ENCODE measurements at places on chromosomes 7 and 10.
A peak's percentile ranks its signal among the peaks of the same experiment; 100 is the strongest.

DNA sequence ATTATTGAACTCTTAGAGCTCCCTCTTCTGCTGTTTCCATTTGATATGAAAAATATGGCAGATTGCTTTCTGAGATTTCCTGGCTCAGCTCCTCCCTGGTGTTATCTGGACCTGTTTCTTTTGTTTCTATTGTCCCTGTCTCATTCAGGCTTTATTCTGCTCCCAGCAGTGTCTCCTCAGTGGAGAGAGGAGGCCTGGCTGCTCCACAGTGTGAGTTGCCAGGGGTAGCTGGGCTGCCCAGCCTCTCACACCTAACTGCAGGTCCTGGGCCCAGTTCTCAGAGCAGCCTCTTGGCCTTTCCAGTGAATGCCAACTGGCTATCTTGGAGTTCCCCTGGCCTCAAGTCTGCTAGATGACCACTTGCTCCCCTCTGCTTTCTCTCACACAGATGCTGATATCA lies 127.0 kb downstream of the VPS41 start:
- no peak for DNase-seq

GRCh38 chr10:44395902-44396670 lies 11.2 kb upstream of the CXCL12 start:
- no peak for DNase-seq

DNA sequence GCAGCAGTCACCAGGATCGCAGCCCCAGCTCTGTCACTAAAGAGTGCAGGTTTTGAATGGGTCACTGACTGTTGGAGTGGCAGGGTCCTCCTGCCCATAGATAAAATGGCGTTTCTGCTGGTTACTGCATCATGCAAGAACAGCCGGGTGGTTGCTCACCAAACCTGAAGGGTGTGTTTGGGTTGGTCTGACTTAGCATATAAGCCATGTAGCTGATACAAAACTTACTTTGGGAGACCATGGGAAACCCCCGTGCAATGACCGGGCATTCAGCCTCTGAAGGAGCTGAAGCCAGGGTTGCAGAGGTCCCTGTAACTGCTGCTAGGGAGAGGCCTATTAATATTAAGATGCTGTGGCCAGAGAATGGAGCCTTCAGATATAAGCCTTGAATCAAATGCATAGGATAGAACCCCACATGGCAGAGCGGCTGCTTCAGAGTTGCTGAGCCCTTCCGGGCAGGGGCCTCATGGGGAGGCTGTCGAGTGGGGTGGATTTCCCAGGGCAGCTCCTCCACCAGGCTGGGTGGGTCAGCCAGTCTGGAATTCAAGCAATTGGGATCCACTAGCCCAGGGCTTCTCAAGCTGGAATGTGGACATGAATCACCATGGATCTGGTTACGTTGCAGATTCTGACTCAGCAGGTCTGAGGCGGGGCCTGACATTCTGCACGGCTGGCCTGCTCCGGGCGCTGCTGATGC lies 70.9 kb upstream of the CTBP2 start:
- DNase-seq, result no peak

DNA sequence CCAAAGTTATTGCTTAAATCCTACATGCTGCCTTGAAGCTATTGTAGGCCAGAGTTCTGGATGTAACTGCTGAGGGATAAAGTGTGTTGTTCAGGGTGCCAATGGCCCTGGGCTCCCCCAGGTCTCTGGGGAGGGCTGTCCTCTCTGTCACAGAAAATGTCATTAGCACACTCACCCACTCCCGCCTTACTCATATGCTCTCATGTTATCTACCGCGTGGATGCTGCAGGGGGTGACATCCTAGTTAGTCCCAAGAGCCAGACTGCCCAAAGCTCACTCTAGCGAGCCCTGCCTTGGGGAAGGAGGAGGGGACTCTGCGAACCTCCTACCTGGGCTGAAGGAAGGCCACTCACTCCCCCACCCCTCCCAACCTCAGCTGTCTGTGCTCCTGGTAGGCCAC lies 122.5 kb downstream of the FRMD4A start:
- no peak for DNase-seq

GRCh38 chr10:22712956-22713852 lies 1.2 kb downstream of the PIP4K2A start:
- peak; percentile 1 for DNase-seq

GRCh38 chr7:74293577-74293908 lies 4.3 kb downstream of the CLIP2 start:
- no peak for DNase-seq

DNA sequence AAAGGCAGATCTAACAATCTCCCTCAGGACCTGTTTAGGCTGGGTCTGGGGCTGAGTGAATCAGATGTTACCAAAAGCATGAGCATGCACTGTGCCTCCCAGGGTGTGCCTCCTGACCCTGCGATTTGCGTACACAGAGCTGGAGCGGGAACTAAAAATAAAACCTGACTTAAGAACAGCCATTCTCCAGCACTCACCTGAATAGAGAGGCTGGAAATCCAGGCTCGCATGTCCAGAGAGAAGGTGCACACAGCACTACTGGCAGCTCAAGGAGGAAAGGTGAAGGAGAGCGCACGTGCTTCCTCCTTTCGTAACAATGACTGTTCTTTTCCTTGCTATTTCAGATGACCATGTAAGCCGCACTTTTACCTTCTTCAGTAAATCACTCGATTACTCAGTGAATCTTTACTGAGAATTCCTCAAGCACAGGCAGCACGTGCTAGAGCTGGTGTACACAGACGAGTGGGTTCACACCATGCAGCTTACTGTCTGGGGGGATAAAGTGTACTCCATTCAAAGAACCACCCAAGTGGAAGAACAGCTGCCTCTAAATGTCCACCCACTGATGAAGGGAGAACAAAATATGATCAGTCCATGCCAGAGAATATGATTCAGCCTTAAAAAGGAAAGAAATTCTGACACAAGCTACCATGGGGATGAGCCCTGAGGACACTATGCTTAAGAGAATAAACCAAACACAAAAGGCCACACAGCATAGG lies 45.6 kb downstream of the SFMBT2 start:
- DNase-seq, result no peak

DNA sequence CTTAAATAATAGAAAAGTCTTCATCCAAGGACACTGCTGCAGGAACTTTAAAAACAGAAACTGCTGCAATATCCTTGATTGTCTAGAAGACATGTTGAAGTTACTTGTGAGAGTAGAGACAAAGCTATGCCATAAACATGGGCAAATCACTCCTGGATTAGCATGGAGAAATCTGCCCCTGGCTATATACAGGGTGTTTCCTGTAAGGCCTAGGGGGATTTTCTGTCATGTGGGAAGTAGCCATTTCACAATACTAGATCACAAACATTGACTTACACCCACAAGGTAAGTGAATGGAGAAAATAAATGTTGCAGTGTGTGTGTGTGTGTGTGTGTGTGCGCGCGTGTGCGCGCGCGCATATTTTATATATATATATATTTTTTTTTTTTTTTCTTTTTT lies 35.2 kb upstream of the PDK4 start:
- DNase-seq, result no peak

- no peak for DNase-seq
These were observed 1.3 kb downstream of the CAMK2B start for GRCh38 chr7:44324204-44324480.

DNA sequence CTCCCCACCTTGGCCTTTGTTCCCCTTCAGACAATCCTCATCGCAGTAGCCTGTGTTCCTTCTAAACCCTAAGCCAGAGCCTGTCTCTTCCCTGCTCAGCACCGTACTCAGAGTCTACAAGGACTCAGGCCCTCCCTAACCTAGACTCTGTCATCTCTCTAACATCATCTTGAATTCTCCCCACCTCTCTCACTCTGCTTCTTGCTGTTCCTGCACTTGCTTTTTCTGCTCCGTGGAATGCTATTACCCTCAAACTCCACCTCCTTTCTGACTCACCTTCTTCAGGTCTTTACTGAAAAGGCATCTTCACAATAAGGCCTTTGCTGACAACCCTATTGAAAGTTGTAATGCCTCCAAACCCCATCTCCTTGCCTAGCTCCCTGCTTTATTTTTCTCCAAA lies 141.0 kb downstream of the DKK1 start:
- no peak for DNase-seq

GRCh38 chr10:22436526-22436892 lies 91.2 kb downstream of the SPAG6 start:
- no peak for DNase-seq

GRCh38 chr7:113608782-113609181 lies 310.0 kb downstream of the PPP1R3A start:
- DNase-seq, result no peak

- DNase-seq, result no peak
These were observed 129.2 kb downstream of the BAMBI start for GRCh38 chr10:28806488-28806941.

DNA sequence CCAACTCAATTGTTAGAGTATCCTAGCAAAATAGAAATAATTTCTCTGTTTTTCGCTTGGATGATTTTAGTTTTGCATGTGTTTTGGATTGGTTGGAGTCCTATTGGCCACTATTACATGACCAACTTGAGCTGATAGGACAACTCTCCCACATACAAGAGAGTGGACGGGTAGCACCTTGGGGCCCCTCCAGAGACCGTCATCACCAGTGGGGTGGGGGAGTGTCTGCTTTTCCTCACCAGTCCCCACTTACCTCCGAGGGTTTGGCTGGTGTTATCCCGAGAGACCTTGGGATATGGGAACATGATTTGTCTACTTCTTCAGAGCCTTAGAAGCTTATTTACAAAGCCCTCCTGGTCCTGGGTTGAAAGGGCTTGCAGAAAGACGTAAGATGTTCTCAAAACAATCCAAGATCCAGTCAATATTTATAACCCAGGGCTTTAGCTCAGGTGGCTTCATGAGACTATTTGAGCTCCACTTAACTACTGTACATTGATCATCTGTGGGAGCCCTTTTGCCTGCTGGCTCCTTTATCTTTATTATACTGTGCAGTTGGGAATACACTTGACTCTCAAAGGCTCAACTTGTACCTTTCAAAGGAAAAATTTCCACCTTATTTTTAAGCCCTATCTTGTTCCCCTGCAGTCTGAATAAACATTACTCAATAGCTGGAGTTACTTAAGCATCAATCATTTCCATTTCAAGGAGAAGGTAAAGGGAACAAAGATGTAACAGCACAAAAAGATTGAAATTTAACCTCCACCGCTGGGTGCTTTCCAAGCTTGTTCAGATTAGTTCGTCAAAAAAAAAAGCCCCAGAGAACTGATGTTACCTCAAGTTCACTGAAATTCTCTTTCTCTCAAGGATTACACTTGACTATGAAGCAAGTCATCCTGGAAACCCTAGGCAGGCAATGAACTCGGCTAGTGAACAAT lies 119.7 kb downstream of the WDR11 start:
- DNase-seq, result no peak

DNA sequence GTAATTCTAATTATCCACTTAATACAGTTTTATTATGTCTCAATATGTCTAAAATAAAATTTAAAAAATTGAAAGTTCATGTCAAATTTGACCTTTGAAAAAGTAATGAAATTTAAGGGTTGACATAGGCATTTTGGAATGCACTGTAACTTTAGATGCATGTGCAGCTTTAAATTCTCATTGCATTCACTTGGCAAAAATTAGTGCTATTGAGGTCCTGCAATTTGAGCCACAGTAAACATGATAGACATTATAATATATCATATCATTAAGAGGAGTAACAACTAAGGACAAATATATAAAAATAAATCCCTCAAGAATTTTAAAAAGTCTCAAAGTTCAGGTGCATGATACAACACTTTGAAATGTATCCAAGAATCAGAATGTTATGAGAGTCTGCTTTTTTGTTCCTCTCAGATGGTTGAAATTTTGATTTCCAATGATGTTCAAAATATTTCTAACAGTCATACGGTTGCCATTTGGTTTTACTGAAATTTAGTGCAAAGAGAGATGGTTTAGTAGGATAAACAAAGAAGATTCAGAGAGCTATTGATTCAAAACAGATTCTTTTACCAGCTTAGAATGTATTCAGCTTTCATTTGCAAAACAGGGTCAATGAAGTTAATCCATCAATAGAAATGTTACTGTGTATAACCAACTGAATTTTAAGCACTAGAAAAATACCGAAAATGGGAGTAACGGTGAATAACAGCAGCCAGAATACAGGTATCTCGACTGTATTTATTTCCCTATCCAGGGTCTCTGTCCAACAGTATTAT lies 71.8 kb downstream of the SEMA3A start:
- DNase-seq, result no peak

DNA sequence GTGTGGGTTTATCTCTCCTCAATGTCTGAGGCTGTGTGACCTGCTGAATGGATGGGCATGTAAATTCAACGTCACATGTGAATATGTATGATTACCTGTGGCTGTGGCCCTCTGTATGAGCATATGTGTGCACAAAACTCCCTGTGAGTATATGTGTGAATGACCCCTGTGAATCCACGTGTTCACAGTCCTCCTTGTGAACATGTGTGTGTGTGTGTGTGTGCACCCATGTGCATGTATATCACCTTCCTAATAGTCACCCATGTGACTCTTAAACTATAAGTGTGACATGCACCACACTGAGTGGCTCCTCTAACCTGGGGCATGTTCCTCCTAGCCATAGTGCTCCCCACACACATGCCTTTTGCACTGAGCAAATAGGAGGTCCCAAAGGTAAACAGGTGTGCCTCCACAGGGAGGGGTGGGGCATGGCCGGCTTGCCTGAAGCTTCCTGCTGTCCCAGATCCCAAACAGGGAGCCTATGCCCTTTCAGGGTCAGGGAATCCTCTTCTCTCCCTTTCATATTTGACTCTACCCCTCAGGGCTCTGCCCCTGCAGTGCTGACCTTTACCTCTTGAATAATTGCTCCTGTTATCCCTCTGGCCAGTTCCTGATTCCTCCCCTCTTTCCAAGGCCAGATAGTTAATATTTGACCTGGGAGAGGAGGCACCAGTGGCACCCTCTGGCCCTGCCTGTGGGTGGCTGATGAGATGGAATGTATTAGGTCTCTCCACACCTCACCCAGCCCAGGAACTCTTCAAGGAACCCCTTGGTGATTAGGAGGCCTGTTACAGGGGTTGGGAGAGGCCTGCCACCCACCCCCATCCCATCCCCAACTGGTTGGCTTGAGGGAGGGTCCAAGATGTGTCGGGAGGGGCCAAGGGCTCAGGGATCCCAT lies 1.9 kb downstream of the SEMA4G start:
- DNase-seq, result no peak

GRCh38 chr7:23343806-23344475 lies 44.8 kb downstream of the MALSU1 start:
- no peak for DNase-seq

- DNase-seq, result no peak
These were observed 563.4 kb downstream of the KCNMA1 start for GRCh38 chr10:77074104-77074624.

GRCh38 chr7:47777531-47778152 lies 170.6 kb downstream of the PKD1L1 start:
- DNase-seq, result no peak

DNA sequence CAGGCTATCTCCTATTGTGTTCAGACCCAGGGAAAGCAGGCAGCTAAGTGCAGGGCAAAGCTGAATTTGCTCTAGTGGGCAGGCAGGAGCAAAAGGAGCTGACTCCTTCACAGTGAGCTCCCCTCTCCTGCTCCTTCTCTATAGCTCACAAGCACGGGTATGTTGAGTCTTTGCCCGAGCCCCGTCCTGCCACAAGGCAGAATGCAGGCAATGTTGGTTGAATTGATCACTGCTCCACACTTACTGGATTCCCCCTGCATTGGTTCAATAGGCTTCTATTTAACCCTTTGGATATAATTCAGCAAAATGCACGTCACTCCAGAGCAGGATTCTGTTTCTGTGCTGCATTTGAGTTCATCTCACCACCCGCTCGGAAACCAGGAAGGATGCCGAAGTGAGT lies 16.2 kb upstream of the C10orf90 start:
- DNase-seq, result no peak

All from NCI-H748 treated with DMSO at 0.1 percent for 48 hours (cell line).